ENCODE measurements at places on chromosomes 16 and 17.

DNA sequence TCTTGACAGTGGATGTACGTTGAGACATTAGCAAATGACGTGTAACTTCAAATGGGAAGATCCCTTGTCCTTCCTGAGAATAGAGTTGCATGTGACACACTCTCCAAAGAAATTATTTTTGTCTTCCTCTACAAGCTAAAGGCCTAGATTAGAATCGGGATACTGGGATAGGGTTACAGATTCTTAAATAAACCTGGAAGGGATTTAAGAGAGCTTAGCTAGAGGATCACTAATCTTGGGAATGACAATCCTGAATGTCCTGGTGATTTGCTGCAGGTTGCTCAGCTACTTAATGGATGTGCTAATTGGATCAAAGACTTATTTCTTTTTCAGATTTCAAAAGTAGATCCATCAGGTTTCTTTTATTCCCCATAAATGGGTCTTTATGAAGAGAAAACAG, 101.9 kb downstream of the KCNJ2 start:
- DNase-seq: no peak

DNA sequence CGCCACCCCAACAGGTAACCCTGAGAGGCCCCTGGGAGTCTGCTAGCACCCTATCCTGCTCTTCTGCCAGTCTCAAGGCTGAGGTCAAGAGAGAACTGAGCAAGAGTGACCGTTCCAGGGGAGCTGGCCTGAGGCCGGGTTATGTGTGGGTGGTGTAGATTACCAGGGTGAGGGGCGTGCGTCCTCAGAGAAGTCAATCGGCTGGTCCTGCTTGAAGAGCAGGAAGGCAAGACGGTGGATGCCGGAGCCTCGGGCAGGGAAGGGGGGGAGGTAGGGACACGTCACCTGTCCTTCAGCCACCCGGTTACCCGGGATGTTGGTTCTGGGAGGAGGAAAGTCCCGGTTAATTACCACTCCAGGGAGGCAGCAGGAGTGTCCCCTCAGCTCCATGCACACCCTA, 2.6 kb upstream of the TRIM65 start:
- no peak for DNase-seq

- DNase-seq: peak; percentile 84
Observed at GRCh38 chr16:71923941-71924690, 28.8 kb downstream of the IST1 start.

DNA sequence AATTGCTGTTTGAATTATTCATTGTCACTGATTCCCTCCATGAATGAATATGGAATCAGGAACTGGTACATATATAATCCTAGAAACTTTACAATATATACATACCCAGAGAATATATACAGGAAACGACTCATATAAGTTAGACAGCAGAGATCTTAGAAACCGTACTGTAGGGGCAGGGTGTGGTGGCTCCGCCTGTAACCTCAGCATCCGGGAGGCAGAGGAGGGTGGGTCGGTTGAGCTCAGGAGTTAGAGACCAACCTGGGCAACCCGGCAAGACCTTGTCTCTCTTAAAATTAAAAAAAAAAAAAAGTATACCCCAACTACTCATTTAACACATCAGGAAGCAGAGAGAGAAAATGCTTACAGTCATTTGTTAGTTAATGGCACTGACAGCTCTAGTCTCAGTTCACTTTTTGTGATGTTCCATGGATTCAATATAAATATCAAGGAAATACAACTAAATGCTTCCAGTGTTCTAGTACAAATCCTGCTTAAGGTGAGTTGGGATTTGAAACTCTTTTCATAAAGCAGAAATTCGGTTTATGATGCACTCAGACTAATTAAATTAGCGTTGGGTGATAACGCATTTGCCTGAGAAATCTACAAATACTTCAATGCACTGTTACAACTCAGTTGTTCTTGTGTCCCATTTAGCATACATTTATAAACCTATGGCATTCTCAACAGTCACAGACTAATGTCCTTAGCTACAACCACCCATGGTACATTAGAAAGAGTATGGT, 5.6 kb downstream of the GLG1 start:
- DNase-seq: no peak

DNA sequence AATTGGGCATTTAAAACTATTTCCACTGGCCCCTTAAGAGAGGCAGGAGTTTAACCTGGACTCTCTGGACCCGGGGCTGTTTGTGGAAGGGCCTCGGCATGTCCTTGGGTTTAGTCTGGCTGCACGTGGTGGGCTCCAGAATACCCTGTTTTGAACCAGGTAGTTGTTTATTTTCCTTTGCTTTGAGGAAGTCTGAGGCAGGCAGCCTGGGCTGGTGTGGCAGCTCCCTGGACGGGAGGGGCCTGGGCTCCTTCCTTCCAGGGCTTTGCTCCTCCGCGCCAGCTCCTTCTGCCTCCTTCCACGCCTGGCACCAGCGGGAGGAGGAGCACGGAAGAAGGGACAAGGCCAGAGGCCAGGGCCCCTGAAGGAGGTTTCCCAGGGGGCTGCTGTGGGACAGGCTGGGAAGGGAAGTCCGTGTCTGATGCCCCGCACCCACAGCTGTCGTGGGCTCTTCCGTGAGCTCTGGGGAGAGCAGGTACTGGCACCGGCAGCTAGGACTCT, 15.5 kb downstream of the BANP start:
- peak; percentile 31 for DNase-seq

DNA sequence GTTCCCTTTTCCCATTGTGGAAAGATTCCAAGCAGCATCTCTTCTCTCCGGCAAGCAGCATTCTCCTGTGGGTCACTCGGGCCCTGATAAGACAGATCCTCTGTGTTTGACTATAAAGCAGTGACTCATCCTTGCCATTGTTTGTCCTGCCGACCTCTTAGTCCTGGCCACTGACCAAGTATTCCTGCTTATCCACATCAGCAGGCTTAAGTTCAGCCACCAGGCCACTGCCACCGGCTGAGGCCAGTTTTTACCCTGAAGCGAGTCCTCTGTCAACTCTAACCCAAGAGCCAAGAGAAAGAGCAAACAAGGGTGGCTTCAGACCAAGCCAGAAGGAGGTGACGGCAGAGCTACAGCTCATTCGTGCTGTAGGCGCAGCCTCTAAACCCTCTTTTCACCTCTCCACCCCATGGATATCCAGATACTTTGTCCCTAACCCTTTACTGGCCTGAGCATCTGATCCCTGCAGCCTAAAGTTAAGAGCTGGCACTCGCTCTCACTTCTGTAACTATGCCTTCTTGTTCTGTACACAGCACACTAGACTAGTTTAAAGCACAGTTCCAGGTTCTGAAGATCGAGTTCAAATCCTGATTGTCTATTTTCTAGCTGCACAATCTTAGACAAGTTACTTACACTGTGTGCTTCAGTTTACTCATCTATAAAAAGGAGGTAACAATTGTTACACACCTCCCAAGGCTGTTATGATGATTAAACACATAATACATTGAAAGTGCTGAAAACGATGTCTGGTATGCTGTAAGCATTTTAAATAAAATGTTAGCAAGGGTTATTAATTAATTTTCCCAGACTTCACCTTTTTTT, 31.0 kb downstream of the SOX9 start:
- peak; percentile 98 for DNase-seq

DNA sequence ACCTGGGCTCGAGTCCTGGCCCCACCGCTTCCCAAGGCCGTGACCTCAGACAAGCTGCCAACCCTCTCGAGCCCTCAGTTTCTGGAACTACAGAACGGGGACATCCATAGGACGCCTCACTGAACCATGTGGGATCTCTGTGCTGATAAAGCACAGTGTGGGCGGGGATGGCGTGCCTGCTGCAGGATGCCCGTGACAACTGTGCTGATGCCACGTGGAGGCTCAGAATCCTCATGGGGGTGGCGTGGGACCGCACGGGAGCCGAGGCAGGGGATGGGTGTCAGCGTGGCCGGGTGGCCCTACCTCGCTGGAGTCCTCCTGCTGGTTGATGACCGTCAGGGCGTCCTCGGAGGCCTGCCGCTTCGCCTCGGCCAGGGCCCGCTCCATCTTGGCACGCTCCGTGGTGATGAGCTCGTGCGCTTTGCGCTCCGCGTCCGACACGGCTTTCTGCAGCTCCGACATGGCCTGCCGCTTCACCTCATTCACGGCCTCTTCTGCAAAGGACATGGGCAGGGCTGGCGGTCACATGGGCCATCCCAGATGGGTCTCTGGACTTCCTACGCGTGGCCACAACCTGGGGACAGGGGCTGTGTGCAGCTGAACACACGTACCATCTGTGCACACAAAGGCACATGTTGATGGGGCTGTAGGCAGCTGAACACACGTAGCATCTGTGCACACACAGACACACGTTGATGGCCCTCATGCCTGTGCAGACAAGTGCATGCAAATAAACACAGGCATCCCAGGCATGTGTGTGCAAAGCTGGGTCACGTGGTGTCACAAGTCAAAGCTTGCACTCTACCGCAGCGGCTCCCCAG, 12.7 kb upstream of the PABPN1L start:
- no peak for DNase-seq

- DNase-seq: peak; percentile 40
Observed at GRCh38 chr17:17313350-17313991, 10.3 kb downstream of the NT5M start.

- no peak for DNase-seq
Observed at GRCh38 chr16:86322806-86323205, 187.5 kb upstream of the FOXF1 start.

DNA sequence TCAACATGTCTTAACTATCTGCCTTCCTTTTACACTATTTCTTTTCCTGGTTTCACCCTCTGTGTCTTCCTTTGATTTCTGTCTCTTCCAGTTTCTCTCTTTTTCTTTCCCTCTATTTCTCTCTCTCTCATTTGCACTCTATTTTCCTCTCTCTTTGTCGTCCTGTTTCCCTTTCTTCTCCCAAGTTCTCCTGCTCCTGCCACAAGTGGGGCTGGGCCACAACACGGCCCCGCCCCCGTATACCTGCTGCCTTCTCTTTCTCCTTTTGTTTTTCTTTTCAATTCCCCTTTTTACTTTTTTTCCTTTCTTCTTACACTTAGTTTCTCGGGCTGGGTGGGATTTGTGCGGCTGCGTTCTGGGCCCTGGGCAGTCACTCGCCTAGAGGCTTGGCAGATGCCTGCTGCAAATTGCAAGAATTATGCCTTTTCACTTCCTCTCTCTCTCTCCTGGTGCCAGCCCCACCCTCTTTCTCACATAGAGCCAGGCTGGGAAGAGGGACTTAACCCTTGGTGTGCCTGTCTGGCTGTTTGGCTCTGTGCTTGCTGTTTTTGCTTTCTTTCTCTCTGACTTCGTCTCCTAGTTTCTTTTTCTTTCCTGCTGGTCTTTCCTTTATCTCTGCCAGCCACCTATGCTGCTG, 2139.4 kb downstream of the TP53TG3F start:
- DNase-seq: no peak

DNA sequence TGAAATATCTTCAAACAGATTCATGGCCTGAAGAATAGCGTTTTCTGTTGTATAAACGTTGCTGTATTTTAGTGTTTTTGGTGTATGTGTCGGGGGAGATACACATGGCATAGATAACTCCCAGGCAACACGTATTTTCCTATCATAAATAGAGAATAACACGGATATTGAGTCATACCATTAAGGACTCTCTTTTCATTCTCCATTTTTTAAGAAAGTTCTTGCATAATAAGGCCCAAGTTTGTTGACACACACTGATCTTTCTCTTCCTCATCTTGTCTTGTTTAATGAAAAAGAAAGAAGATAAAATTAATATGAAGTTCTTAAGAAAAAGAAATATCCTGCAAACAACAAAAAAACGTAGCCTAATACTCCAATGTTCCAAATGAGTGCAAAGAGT, 13.4 kb downstream of the ABCA8 start:
- no peak for DNase-seq
